ENCODE measurements at places on chromosomes 1 and 21.
A peak's percentile ranks its signal among the peaks of the same experiment; 100 is the strongest.

- DNase-seq, result peak; percentile 2
These were observed 567.3 kb upstream of the CXADR start for GRCh38 chr21:16945580-16945979.

DNA sequence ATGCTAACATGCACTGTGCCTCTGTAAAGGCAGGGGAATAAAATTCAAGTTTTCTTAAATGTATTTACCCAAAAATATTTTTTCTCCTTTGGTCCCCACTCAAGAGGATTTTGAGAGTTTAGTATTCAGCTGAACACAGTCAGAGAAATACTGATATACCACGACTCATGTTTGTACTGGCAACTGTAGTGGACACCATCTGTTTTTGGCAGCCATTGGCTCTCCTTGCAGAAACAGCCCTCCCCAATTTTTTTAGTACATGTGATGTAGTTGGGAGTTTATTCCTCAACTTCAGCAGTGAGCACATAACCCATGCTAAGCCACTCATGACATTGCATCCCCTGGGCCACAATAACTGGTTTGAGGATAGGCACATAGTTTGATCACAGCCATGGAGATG lies 154.8 kb upstream of the POU3F1 start:
- no peak for DNase-seq

DNA sequence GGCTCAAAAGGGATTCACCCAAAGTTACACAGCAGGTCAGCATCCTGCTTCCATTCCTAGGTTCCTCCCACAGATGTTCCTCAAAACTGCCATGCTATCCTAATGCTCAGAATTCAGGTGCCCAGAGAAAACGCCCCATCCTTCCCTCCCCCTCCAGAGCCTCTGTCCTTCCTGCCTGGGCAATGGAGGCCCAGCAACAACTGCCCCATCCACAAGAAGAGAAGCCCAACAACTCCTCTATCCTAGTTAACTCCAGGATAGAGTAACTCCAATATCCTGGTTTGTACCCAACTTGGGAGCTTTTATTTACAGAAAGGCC lies 16.9 kb downstream of the COL9A2 start:
- DNase-seq, result no peak

GRCh38 chr1:55472784-55473183 lies 257.6 kb upstream of the USP24 start:
- DNase-seq, result peak; percentile 62

DNA sequence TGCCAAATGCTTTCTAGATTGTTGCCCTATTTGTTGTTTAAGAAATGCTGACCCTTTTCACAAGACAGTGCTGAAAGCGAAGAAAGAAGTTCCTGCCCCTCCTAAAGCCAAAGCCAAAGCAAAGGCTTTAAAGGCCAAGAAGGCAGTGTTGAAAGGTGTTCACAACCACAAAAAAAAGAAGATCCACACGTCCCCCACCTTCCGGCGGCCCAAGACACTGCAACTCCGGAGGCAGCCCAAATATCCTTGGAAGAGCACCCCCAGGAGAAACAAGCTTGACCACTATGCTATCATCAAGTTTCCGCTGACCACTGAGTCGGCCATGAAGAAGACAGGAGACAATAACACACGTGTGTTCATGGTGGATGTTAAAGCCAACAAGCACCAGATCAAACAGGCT lies 55.7 kb downstream of the PSMG1 start:
- no peak for DNase-seq

- DNase-seq, result no peak
These were observed 21.3 kb upstream of the TLCD4 start for GRCh38 chr1:95095833-95096217.

DNA sequence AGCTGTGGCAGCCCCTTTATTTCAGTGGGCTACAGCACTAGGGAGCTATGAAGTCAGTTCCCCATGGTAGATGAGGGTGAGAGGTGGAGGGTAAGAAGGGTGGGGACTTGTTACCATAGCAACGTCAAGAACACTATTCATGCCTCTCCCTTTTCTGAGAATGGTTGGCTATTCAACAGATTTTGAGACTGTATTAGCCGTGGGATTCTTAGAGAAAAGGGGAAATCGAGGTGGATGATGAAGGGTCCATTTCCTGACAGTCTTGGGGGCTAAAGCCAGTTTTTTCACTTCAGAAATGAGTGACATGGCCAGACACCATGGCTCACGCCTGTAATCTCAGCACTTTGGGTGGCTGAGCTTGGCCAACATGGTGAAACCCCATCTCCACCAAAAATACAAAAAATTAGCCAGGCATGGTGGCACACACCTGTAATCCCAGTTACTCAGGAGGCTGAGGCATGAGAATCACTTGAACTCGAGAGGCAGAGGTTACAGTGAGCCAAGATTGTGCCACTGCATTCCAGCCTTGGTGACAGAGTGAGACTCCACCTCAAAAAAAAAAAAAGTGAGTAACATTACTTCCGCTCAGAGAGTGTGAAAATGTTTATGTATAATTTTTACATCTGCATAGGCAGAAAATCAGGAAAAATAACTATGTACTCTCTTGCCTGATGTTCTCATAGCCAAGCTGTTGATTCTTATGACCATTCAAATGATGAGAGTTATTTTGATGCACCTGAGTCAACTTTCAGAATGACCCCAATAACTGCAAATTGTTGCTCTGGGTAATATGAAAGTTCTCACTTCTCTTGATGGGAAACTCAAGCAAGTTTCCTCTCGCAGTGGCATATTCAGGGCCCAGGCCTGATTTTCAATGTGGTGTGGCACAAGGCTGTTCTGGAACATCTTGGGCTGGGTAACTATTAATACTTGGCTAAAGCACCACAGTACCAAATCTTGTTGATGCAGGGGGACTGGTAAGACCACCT lies 23.2 kb upstream of the RGSL1 start:
- DNase-seq, result no peak

DNA sequence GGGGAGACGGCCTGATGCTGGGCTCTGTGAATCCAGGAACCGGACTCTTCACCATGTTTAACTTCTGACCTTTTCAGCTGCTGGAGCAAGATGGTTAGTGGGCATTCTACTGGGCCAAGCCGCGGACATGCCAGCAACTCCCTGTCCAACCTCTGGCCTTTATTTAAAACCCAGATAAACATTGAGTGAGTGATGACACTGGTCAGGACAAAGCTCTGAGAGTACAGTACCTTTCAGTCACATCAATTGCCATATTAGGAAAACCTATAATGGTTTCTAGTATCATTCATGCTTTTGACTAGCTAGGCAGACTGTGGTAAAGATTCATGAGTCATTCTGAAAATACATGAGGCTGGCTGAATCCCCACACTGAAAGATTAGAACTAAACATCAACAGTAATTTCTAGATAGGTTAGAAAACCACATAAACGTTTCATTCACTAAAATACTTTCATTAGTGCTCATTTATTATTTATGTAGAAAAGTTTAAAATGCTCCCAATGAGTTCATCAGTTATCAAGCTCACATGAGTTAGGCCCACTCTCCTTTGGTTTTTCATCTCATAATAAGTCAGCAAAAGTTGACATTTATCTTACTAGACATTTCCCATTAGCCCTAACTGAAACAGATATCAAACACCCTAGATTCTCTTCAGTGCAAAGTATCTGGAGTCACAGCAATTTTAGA lies 7.1 kb upstream of the ACTA1 start:
- peak; percentile 60 for DNase-seq

GRCh38 chr1:165841582-165842017 lies 14.2 kb downstream of the UCK2 start:
- DNase-seq, result no peak

DNA sequence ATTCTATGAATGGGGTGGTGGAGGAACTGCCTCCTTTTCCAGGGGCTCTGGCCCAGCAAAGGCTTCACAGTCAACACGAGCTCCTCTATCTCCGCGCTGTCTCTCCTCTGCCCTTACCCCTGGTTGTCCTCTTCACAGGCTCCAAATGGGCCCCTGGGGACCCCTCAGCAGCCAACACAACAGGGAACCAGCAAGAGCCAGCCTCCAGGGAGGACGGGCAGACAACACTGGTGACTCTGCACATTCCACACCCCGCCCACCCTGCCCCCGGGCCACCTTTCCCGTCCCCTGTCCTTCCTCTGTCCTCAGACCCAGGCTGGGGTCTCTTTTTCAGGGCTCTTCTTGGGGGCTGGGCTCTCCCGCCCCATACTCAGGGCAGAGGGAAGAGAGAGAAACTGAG lies 17.5 kb upstream of the ETV3 start:
- no peak for DNase-seq

- no peak for DNase-seq
These were observed 25.1 kb downstream of the GRHL3 start for GRCh38 chr1:24344090-24344742.

DNA sequence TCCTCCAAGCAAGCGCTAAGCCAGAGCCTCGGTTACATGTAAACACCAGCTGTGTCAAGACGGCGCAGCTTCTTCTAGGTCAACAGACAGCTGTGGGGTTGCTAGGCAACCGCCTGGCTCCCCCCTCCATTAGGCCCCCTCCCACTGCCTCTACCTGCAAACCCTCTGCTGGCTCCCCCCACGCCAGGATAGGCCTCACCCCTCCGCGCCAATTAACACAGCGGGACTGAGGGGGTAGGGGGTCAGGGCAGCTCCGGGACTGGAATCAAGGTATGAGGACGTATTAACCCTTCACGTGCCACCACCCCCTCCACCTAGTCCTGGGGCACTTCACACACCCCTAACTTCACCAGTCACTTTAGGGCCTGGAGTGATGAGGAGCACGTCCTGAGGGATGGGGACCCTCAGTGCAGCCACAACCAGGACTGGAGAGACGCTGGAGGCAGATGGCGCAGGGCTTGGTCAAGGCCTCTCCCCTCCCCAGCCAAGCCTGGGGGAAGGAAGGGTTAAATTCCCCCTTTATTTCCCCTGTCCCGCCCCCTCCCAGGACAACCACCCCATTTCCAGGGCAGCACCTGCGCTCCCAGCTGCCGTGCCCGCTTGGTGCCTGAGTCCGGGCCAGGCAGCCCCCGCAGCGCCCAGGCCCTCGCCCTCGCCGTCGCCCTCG lies 37.4 kb upstream of the WASF2 start:
- no peak for DNase-seq

DNA sequence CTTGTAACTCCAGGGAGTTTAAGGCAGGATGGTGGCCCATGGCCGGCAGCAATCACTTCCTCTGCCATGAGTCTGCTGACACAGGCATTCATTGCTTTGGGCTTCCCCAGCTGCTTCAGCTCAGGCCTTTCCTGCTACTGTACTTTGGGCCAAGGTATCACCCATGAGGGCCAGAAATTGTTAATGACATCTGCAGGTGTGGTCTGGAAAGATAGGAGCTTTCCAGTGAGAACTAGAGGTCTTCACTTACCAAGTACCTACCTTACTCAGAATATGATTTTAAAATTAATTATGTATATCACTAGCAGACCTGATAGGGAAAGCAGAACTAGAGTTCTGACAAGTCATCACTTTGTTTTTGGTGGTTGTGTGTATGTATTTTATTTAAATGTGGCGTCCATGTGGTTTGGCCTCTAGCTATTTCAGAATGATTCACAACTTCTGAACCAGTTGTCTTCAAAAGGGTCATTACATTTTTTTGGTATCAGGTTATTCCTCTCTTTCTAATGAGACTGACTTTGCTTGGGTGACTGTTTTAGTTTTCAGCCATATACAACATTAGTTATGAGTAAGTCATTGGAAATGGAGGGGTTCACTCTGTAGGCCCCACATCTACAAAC lies 2.7 kb downstream of the RGL1 start:
- peak; percentile 66 for DNase-seq

DNA sequence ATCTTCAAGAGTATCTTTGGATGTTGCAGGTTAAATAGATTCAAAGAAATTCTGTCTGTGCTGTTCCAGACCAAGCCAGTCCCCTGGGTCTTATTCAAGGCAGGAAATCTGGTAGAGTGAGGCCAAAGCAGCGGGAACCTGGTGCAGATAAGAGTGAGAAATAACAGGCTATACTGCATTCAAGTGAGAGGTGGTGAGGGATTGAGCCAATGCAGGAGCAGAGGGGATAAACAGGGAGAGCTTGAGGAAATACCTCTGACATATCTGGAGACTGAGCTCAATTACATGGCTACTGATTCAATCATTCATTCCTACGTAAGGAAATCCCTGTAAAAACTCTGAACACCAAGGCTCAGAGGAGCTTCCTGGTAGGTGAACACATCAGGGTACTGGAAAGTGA lies 17.2 kb upstream of the PSMA5 start:
- peak; percentile 10 for DNase-seq
